ENCODE measurements at places on chromosomes 5 and 9. TPM values are rescaled to one million over a fixed set of nuclear protein-coding genes. Genes with fewer than 3 reads are reported as not detected.

DNA sequence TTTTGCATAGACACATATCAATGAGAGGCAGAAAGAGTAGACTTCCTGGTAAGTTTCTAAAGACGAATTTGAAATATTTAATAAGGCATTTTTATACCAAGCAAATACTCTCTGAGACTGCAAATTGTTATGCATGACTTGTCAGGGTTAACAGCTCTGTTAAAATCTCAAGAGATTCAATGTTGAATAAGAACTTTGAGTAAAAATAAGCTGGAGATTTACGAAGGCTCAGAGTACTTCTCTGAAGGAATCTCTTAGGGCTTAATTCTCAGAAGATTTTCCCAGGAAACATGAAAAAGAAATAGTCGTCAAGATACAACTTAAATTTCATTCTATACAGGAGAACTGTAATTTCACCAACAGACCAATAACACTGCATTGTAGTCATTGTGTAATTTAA is 259.4 kb downstream of the CDH18 start:
- DNase-seq = no peak

DNA sequence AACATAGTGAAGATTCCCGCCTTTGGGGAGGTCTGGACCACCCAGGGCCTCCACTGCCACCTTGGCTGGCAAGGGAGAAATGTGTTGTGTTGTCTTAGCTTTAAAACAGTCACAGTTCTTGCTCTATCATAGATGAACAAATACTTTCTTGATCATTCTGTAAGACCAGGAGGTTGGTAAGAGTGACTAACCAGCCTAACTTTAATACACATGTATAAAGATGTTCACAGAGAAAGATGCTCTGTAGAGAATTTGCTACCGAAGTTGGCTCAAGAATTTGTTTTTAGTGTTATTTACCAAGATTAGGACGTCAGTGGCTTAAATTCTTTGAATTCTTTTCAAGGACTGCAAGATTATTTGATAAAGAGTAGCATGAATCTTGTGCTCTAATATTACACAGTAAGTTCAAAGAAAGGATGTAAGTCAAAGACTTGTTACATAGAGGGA is 28.4 kb downstream of the GLRX start:
- DNase-seq = no peak

DNA sequence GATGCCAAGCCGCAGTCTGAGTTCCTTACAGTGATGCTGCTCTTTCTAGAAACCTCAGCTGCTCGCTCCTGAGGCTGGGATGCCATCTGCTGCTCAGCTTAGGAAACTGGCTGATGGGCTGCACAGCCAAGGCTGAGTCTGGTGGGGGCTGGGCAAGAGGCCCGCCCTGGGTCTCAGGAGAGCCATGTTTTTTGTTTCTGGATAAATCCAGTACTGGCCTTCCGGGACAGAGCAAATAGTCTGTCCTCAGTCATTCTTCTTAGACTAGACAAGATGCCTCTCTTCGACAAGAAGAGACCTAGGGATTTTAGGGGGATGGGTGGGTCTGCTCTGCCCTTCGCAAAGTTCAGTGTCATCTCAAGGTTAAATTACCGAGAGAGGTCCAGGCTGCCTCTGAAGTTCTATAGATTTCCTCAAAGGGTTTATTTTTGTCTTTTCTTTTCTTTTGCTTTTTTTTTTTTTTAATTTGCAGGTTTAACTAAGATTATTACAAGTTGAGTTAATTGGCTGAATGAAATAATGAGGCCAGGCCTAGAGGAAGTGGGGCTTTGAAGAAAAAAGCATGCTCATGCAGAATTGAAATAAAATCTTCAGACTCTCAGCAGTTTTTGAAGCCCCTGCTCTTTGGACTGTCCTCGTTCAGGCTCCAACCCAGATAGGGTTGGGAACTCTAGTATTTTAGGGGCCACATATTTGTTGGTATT is 30.6 kb upstream of the MATR3 start:
- peak; percentile 88 for DNase-seq

DNA sequence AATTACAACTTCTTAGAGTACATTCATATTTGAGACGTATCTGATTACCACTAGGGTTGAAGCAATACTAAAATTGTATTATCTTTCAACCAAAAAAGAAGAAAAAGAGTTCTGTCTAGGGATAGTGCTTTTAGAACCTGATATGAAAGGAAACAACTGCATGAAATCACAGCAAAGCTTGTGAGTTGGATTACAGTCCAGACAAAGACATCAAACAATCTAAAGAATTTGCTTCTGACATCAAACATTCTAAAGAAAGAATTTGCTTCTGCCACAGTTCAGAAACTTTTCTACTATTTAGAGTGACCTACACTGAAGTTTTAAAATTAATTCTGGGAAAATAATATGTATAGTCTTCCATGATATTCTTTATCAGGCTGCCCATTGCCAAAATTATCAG is 1141.1 kb upstream of the ACO1 start:
- no peak for DNase-seq

GRCh38 chr5:163914910-163915309 is 409.5 kb downstream of the MAT2B start:
- DNase-seq = no peak

GRCh38 chr5:53917095-53917494 is 356.7 kb downstream of the NDUFS4 start:
- DNase-seq = peak; percentile 4

GRCh38 chr5:42951293-42951840 is 88.8 kb downstream of the ANXA2R start:
- no peak for DNase-seq

Gene SLC9A3
- 1.3 TPM for total RNA-seq

Gene HAPLN1
- total RNA-seq = 24.4 TPM

Gene SHLD3
- total RNA-seq = 7.7 TPM

Gene GRM6
- total RNA-seq = not detected
